ENCODE measurements at places on chromosomes 6 and 20. TPM values are rescaled to one million over a fixed set of nuclear protein-coding genes. Genes with fewer than 3 reads are reported as not detected.

Gene PTK7
- total RNA-seq, result 208 TPM

Gene GJA10
- not detected for total RNA-seq

Gene POM121L2
- 1.3 TPM for total RNA-seq

Gene PRDM13
- total RNA-seq, result not detected

Gene SALL4
- 65.4 TPM for total RNA-seq

Gene RNF182
- total RNA-seq, result 2.7 TPM

Gene DEF6
- total RNA-seq, result 24.0 TPM

Gene GGTLC1
- not detected for total RNA-seq

Gene HLA-DOA
- total RNA-seq, result 7.3 TPM

Gene EZR
- total RNA-seq, result 125 TPM

Gene KLHDC3
- 154 TPM for total RNA-seq

Gene WASF1
- total RNA-seq, result 110 TPM

Gene DEFB114
- not detected for total RNA-seq

Gene RIMS4
- 0.10 TPM for total RNA-seq

Measured in endothelial cell (in vitro differentiated cells).